ENCODE measurements at places on chromosomes 7 and 10.
A peak's percentile ranks its signal among the peaks of the same experiment; 100 is the strongest.

DNA sequence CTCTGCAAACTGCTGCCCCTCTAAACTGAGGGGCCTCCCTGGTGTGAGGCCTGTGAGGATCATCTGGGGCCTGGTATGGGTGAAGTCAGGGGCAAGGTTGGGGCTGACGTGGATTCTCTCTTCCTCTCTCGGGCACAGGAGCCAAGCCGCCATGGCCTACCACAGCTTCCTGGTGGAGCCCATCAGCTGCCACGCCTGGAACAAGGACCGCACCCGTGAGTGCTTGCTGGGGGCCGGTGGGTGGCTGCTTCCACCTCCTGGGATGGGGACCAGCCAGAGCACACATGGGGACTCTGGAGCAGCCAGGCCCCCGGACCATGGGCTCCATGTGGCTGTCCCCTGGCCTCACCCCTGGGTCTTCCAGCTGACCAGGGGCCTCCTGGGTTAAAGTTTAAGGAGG, 11.0 kb downstream of the ARPC1B start:
- DNase-seq = no peak

DNA sequence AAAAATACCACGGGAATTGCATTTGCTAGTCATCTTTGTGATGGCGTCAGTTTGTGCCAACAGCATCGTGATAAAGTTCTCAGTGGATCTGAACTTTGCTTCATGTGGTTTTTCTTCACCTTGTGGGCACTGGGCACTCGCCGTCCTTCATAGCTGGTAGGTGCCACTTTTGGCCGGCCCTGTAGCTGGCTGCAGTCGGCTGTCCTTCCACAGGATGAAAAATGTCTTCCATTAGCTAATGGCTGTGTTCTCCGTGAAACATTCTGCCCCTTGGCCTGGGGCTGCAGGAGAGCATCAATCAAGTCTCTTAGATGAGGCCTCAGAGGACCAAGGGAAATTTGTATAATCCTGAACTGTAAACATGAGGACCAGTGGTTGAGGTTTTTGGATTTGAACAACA, 145.3 kb downstream of the DYNC1I1 start:
- DNase-seq = no peak

DNA sequence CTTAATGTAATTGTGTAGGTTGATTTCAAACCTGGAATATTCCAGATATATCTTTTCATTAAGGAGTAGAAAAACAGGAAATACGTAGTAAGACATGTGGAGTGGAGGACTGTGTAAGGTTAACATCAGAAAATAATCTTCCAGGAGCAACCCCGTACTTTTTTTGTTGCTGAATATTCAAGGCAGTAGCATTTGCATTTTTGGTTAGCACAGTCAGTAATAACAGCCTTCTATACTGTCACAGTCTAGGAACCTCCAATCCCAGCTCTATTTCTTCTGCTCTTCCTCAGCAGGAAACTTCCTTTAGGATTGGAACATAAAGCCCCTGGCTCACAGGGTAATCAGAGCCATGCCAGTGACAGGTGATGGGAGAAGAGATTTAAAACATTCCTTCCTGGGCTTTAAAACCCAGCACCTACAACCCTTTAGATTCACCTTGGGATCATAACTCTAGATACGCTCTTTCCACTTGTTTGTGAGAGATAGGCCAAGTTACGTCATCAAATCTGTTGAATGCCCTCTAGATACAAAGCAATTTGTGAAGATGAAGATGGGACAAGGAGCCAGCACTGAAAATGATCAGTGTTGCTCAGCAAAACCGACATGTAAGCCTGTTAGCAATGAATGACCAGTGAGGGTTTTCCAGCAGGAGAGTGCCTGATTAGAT, 248.5 kb upstream of the NPY start:
- no peak for DNase-seq

DNA sequence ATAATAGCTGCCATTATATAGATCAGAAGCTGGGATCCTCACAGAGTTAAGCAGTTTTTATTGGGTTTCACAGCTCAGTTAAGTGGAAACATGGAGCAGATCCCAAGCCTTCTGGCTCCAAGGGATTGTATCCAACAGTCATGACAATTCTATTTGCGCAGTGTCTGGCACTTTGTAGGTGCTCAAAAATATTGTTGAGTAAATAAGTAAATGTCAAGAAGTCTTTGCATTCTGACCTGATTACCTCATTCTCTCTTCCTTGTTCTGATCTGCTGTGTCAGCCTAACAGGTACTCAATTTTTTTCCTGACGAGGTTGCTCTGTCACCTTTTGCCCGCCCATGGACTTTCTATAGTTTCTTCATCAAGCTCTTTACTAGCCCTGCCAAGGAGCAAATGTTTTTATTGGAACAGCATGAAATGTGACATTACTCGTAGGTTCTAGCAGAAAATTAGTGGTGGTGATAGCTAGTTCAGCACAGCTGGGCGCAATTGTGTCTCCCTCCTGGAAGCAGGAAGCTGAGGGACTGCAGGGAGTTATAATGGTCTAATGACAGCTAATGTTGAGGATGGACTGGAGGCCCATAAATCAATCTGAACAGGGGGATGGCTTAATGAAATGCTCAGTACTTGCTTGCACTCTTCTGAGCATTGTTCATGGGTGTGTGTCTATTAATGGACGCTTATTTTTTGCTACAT, 680.2 kb downstream of the CCSER2 start:
- DNase-seq = no peak

GRCh38 chr10:133316266-133316665, 7.6 kb downstream of the ZNF511 start:
- no peak for DNase-seq

DNA sequence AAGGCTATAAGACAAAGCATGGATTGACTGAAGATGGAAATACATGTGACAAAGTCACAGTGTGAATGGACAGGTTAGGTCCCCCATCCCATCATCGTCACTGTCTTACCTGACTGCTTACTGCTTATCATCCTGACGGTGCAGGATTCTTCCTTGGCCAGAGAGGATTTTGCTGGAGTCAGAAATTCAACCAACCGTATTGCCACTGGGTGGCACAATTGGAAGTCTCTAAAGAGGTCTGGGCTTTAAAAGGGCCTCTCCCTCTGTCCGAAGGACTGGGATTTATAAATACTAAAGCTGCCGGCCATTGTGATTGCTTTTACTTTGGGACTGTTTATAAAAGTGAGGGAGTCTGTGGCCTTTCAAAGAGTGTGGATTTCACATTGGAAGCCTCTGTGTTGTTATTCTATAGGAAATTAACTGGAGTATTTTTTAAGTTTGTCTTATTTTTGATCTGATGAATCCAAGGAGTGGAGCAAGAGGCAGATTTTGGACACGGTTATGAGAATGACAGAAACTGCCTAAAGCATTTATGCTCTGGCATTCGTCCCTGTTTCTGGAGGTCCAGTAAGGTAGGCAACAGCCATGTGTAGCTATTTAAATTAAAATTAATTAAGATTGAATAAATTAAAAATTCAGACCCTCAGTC, 113.3 kb upstream of the CREB5 start:
- DNase-seq = peak; percentile 57

DNA sequence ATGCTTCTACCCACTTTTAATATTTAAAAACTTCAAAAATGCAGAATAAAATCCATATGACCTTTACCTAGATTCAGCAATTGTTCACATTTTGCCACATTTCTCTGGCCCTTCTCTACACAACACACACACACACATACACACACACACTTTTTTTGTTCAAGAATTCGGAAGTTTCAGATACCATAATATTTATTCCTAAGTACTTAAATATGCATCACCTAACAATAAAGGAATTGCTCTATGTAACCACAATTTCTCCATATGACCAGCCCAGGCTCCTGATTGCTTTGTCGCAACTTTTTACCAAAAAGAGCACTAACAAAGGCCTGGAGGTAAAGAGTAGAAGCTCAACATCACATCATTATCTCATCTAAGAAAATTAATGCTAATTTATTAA, 106.6 kb downstream of the FAS start:
- DNase-seq = no peak

DNA sequence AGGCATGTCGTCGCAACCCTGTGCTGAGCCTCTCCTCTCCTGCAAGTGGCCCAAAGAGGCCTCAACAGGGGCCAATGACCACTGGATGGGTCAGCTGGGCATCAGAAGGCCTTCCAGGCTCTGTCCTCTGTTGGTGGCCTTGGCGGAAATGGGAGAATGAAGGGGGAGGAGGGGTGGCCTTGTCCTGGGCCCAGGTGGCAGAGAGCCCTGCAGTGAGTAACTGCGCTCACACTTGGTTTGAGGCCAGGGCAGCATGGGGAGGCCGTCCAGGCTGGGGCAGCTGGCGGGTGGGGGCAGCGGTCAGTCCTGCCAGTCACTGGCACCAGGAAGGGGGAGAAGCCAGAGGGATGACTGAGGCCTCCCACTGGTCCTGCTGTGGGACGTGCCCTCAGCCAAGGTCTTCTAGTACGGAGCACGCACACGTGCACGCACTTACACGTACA, 59.8 kb downstream of the LHPP start:
- DNase-seq = no peak

DNA sequence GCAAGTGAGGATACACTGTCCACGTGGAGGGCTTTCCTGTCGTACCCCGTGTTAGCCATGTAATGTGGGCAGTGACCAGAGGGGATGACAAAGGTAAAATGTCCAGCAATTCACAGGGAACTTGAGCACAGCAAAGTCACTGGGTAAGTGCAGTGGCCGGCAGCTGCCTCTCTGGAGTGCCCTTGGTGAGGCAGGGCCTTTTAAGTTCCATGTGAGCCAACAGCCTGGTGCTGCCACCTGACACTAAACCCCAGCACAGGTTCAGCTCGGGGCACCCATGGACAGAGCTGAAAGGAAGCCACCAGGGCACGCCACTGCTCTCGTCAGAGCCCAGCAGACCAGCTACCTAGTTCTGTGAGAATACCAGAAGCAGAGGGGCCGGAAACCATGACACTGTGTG, 168.3 kb downstream of the PRKAG2 start:
- no peak for DNase-seq

- DNase-seq = no peak
Measured at GRCh38 chr7:130841416-130841815, 107.4 kb upstream of the KLF14 start.

- DNase-seq = no peak
Measured at GRCh38 chr7:75900617-75901315, 14.2 kb upstream of the POR start.

DNA sequence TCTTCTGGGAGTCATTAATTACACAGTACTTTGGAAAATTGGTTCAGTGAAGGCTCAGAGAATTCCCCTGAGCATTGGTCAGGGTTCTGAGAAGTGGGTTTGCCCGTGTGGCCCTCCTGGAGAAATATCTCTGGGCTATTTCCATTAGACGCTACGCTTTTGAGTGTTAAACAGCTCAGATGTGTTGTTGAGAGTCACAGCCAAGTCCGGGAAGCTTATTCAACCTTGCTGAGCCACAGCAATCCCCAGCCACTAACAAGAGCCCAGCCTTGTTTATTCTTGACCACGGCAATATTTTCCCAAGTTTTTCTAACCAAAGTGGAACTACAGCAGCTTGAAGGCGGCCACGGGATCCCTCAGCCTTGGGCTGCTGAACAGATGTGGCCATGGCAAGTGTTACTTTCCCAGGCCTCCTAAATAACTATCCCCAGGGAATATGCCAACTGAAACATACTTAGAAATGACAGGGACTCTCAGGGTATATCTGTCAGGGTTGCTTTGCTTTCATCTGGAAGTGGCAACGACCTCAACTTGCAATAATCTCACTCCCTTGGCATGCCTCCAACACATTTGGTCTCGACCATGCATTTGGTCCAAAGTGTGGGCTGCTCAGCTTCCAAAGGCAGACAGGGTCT, 214.7 kb downstream of the EMX2 start:
- peak; percentile 56 for DNase-seq

DNA sequence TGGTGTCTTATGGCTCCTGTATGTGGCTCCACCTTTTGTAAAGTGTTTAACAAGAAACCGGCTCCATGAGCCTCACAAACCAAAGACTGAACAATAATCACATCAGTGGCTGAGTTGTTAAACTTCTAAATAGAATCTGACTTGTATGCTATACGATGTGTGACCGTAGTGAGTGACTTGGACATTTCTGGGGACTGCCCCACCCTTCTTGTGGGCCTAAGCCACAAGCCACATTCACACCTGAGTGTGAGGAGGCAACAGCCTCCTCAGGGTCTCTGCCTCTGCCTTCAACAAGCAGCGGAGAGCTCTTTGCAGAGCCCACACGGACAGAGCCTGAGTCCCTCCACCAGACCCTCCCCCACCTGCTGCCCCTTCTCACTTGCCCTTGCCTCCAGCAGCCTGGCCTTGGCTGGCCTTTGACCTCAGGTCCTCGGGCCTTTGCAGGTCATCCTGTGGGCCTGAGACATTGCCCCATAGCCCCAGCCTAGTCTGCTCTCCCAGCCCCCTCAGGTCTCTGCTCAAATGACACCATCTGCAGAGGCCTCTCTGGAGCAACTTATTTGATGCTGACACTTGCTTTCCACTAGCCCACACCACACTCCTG, 156.8 kb upstream of the TNS3 start:
- no peak for DNase-seq

DNA sequence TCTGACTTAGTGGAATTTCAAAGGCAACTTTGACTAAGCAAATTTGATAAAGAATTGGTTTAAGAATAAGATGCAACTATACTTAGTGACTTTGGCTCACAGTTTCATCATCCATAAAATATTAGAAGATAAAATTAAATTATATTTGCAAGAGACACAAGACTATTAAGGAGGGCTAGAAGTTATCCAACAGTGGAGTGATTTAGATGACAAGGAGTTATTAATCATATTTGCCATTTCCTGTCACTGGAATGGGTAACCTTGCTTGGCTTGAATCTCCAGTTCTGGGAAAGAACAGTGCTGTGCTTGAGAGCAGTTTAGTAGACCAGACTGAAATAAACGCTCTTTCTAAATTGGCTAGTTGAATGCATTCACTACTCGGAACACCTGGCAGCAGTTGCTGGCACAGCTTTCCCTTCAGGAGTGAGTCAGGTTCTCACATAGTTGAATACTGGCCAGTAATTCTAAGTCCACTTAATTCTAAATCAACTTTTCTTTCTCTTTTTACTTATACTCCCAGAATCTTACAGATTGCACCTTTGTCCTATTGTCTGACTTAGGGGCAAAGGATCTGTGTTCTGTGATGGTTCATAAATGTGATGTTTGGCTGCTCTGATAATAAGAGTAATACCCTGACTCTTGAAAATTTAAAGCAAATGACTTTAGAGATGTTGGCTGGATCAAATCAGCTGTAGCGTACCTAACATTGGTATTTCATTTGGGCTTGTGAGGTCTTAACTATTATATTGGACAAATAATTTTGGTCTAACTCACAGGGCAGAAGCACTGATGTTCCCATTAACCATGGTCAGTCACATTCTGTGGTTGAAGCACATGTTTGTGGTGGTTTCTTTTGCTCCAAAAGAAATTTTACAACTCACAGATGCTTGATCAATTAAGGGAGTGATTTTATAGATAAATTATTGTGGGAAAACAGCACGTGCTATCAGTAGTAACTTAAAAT, 16.6 kb downstream of the STMP1 start:
- peak; percentile 77 for DNase-seq

- no peak for DNase-seq
Measured at GRCh38 chr7:25515633-25516275, 287.5 kb upstream of the NPVF start.

GRCh38 chr7:114843102-114843501, 78.8 kb upstream of the MDFIC start:
- no peak for DNase-seq

DNA sequence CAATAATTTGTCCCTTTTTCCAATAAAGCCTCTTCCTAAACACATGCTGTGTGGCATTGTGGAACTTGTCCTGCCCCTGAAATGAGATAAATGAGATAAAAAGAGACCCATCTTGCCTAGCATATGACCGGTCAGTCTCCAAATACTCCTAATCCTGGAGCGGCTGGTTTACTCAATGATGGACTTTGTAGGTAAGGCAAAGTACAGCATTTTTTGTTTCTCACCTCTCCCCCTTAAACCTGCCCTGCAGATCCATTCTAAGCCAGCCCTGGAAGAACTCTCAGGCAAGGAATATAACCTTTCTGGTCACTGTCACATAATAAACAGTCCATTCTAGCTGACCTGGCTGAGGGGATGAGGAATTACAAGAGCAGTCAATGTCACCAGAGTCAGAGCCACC, 110.7 kb downstream of the C1GALT1 start:
- no peak for DNase-seq
